ENCODE measurements at places on chromosomes 11 and 22. TPM values are rescaled to one million over a fixed set of nuclear protein-coding genes. Genes with fewer than 3 reads are reported as not detected.

DNA sequence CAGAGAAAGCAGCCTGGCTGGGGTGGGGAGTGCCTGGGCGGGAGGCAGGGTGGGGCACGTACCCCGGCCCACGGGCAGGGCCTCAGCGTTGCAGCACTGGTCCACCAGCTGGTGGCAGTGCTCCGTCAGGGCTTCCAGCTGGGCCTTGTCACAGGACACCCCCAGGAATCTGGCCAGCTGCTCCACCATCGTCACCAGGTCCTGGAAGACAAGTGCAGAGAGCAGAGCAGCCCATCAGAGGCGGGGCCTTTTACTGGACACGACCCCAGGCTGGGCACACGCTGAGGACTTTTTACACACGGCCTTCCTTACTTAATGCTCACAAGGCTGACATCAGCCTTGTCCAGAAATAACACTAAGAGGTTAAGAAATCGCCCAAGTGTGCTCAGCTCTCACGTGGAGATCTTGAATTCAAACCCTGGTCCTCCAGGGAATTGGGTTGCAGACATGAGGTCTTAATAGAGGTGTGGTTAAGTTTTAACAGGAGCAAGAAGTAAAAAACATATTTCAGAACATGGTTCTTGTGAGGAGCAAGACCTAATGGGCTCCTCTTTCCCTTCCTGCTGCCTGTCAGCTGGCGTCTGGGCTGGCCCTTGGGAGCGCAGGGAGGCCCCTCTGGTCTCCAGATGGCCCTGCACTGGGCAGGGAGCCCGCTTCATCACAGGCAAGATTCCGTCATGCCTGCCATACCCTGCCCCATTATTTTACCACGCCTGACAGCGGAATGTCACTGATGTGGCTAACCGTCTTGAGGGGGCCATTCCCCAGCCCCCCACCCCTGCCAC, 17.1 kb upstream of the EFCAB6 start:
- DNase-seq = no peak

- no peak for DNase-seq
Measured at GRCh38 chr11:16049611-16050010, 306.7 kb downstream of the SOX6 start.

DNA sequence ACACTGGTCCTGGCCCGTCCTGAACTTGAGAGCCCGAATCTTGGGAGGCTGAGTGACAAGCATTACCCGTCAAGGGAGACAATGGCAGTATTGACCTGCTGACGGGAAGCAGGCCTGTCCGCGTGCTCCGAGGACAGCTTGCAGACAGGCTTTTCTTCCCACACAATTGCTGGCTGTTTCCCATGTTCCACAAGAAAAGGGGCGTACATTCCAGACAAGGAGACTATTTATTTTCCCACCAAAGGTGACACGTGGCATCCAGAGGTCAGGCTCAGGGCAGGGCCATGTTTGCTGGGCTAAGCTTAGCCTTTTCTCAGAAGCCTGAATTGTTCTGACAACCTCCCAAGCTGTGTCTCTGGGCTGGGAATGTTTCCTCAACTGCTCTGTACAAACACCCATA, 86.9 kb upstream of the SPON1 start:
- no peak for DNase-seq

DNA sequence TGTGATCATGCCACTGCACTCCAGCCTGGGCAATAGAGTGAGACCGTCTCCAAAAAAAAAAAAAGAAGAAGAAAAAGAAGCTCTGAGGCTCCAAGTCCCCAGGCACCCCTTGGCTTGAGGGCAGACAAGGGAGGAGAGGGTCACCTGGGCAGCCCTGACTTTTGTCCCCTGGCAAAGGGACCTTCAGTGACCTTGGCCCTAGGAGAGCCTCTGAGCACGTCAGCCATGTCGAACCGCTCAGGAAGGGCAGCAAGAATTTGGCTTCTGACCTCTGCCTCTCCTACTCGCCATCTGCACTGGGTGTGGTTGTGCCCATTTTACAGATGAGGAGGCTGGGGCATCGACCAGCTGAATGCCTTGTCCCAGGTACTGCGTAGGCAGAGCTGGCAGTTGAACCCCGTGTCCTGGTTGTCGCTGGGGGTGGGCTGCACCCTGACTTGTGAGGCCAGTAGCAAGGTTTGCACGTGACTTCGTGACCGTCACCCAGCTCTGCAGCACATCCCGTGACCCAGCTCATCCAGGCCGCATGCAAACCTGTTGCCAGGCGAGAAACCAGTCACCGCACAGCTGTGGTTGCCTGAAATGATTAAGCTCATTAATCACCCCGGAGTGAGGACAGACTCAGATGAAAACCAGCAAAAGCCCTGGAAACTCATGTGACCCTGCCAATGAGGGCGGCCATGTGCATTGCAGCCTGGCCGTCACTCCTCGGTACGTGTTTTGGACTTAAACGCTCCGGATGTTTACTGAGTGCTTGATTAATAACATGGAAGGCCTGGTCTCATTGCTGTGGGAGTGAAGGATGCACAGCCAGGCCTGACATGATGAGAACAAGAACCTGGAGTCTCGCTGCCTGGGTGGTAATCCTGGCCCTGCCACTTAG, 47.7 kb upstream of the PPP6R3 start:
- DNase-seq = no peak

DNA sequence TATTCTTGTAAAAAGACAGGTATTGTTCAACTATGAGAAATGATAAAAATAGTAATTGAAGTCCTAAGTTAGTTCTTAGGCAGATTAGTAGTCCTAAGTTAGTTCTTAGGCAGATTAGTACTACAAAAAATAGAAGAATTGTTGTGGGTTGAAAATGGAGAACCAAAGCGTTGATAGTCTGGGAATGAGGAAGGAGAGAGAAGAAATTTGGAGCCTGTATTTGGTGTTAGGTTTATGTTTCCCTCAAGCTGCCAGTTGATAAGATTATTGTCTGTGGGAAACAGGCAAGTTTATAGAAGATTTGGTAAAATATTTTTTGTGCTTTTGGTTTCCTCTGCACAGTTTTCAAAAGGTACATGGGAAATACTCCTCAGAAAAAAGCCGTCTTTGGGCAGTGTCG, 3.6 kb downstream of the BCO2 start:
- DNase-seq = no peak

DNA sequence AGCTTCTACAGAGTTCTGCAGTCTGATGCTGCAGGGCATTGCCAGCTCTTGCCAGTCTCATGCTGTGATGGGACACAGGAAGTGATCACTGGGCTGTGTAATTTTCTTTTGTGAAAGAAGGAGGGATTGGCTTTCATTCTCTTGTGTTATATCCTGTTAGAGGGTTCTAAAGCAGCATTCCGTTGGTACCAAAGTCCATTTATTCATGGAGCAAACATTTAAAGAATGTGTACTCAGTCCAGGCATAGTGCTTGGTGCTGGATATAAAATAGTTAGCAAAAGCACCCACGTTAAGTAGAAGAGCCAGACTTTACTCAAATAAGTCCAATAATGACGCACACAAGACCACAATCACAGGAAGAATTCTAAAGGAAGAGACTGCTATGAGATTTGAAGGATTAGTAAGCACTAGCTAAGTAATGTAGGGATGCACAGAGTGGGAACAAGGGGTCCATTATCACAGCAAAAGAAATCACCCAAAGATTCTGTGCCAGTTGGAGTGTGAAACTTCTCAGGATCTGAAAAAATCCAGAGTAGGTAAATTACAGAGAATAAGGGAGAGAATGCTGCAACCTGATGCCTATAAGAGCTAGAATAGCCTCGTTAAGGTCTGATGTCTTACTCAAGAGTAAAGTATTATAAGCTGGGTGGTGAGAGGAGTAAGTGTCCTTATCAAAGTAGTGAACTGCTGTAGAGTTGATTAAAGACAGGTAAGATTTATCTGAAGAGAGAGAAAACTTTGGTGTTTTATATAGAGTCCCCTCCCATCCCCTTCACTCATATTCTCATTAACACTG, 728.3 kb downstream of the METTL15 start:
- DNase-seq = no peak

DNA sequence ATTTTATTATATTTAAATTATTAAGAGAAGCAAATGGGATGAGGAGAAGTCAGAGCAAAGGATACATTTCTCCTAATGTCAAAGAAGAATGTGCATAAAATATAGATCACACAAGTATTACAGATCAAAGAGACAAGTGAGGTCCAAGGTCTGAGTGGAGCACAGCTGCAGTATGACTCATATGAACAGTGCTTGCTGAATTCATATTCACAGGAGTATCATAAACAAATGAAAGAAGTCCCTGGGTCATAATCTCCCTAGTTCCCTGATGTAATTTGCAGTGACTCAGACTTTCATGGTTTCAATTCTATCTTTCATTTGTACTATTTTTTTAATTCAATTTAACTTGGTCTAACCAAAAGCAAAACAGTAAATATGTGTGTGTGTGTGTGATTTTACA, 499.0 kb upstream of the CCDC179 start:
- peak; percentile 28 for DNase-seq

- DNase-seq = no peak
Measured at GRCh38 chr11:133832991-133833897, 12.1 kb downstream of the SPATA19 start.

DNA sequence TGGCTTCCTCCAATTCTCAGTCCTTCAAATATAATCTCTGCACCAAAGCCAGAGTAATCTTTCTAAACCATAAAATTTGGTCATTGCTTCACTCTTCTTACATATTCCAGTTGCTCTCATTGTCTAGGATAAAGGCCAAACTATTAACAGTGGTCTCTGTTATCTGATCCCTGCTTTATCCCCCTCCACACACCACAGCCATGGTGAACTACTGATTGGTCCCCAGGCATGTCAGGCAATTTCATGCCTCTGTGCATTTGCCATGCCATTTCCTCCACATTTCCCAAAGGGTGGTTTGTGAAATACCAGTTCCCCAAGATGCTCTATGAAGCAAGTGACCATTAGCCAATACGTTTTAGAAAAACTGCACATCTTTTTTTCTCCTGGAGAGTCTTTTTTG, 97.0 kb downstream of the FAM181B start:
- DNase-seq = no peak

GRCh38 chr22:32185821-32186220, 19.1 kb downstream of the RFPL2 start:
- DNase-seq = no peak

DNA sequence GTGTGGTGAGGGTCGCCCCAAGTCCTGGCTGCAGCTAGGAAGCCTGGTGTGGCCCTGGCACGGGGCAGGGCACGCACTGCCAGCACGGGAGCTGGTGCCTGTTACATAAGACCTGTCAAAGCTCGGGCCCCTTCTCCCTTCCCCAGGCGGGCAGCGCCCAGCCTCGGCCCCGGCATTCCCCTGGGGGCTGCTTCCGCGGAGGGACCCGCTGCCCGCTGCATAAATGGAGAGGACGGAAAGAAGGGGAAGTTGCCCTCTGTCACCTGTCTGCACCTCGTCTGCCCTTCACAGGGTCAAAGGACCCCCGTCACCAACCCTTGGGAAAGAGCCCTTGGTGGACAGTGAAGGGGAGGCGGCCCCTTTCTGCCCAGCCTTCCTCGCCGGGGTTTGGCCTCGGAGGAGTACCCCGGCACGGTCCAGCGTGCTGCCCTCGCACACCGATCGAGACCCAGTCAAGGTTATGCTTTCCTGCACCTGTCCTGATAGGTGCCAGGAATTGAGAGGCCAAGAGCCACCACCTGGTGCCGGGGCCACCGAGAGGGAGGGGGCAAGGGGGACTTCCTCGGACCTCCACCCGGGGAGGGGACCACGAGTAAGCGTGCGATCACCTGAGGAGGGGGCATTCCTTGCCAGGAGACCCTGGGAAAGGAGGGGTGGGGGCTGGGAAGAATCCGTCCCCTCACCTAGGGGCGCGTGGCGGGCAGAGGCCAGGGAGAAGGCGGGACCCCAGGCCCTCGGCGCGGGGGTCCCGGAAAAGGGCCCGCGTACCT, 16.8 kb upstream of the MFRP start:
- DNase-seq = no peak

- DNase-seq = no peak
Measured at GRCh38 chr11:92180226-92180625, 44.4 kb upstream of the FAT3 start.

DNA sequence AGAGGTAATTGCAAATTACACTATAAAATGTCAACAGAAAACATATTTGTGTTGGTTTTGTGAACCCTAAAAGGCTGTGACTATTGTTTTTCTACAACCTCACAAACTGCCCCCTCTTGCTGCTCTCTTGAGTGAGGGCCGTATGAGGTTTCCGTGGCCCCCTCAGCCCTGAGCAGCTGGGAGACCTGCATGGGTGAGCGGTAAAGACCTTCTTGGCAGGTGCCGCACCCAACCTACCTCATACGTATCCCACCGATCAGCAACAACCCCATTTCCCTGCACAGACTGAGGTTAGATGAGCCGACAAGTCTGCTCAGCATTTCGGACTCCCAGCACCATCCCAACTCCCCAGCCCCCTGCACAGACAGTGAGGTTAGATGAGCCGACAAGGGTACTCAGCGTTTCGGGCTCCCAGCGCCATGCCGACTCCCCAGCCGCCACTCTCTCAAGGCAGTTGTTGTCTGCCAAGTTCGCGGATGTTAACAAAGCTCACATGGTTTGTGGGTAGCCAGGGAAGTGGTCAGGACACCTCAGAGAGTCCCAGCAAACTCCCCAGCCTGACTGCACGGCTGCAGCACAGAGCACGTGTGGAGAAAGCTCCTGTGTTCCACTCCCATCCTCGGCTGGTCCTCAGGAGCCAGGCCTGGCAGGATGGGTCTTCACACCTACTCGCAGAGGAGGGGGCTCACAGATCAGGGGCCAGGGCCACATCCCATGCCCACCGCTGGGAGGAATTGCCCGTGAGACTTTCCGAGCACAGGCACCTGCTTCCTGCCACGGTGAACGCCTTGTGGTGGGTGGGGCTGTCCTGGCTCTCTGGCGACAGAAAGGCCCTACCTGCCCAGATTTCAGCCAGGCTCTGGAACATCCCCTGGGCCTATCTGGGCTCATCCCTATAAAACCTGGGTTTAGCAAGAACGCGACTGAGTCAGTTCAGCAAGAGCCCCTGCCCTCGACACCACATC, 502.9 kb downstream of the BRD1 start:
- no peak for DNase-seq

- no peak for DNase-seq
Measured at GRCh38 chr22:48366591-48366990, 1461.1 kb downstream of the BRD1 start.

- DNase-seq = no peak
Measured at GRCh38 chr11:78773077-78773476, 198.4 kb upstream of the NARS2 start.

- peak; percentile 96 for DNase-seq
Measured at GRCh38 chr11:65572356-65573051, at the start of gene FAM89B. TSS of gene FAM89B (plus strand) at chr11:65572538. CDS start at chr11:65572670, 132 bp downstream.

CNTF gene
- 0.16 TPM for polyA plus RNA-seq

ME3 gene
- polyA plus RNA-seq = 128 TPM

CHRM1 gene
- 3.8 TPM for polyA plus RNA-seq

PGR gene
- 2.2 TPM for polyA plus RNA-seq

MUC6 gene
- polyA plus RNA-seq = 0.72 TPM

MEI1 gene
- polyA plus RNA-seq = 2.7 TPM

KRTAP5-8 gene
- polyA plus RNA-seq = not detected

TMA7B gene
- polyA plus RNA-seq = not detected

APOL3 gene
- 28.5 TPM for polyA plus RNA-seq
